ENCODE measurements at places on chromosomes 13 and 19.
A peak's percentile ranks its signal among the peaks of the same experiment; 100 is the strongest.

GRCh38 chr13:26310470-26310869, 56.5 kb downstream of the CDK8 start:
- DNase-seq: no peak

GRCh38 chr13:99944606-99945005, 27.0 kb downstream of the ZIC5 start:
- DNase-seq: no peak

- DNase-seq: no peak
Observed at GRCh38 chr13:39341251-39341650, 261.7 kb downstream of the LHFPL6 start.

- peak; percentile 86 for DNase-seq
Observed at GRCh38 chr13:29595380-29596063, at the start of gene SLC7A1. Gene SLC7A1 (minus strand): TSS chr13:29595688. CDS start chr13:29536188, 59,500 bp downstream.

- DNase-seq: no peak
Observed at GRCh38 chr13:32311188-32311897, 3.8 kb downstream of the ZAR1L start.

Data from activated naive CD8-positive, alpha-beta T cell treated with anti-CD3 and anti-CD28 coated beads, Interleukin-2, amount 50 U/mL, for 24 hours (primary cell).